ENCODE measurements at places on chromosomes 3 and 15.

- DNase-seq = no peak
These were observed 19.0 kb upstream of the PARP14 start for GRCh38 chr3:122661633-122662032.

DNA sequence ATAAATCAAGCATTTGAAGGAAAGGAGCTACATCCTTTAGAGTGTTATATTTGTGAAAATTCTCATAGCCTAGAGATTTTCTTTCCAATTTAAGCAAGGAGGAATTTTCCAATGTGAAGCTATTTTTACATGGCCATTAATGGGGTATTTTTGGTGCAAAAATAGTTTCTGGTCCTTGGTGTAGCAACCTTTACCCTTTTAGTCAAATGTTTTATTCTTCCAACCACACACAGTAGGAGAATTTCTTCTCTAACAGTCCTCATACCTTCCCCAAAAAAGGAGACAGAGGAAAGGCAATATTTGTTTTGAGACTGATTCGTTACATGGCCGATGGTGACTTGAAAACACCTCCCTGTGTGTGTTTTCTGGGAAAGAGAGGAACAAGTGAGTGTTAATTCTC, 261.2 kb downstream of the PTPRG start:
- no peak for DNase-seq

DNA sequence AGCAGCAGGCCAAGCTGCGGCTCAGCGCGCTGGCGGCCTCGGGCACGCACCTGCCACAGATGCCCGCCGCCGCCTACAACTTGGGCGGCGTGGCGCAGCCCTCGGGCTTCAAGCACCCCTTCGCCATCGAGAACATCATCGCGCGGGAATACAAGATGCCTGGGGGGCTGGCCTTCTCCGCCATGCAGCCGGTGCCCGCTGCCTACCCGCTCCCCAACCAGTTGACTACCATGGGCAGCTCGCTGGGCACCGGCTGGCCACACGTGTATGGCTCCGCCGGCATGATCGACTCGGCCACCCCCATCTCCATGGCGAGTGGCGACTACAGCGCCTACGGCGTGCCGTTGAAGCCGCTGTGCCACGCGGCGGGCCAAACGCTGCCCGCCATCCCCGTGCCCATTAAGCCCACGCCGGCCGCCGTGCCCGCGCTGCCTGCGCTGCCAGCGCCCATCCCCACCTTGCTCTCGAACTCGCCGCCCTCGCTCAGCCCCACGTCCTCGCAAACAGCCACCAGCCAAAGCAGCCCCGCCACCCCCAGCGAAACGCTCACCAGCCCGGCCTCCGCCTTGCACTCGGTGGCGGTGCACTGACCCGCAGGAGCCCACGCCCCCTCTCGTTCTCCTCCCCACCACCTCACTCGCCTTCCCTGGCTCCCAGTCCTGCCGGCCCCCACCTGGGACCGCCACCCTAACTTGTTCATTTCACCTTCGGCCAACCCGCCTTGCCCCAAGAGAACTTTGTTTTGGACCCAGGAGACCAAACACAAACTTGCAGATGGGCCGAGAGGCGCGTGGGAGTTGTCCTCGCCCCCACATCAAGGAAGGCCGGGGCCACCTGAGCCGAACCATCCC, 1.5 kb downstream of the FOXB1 start:
- no peak for DNase-seq

GRCh38 chr3:188365988-188366698, 212.2 kb downstream of the LPP start:
- no peak for DNase-seq

DNA sequence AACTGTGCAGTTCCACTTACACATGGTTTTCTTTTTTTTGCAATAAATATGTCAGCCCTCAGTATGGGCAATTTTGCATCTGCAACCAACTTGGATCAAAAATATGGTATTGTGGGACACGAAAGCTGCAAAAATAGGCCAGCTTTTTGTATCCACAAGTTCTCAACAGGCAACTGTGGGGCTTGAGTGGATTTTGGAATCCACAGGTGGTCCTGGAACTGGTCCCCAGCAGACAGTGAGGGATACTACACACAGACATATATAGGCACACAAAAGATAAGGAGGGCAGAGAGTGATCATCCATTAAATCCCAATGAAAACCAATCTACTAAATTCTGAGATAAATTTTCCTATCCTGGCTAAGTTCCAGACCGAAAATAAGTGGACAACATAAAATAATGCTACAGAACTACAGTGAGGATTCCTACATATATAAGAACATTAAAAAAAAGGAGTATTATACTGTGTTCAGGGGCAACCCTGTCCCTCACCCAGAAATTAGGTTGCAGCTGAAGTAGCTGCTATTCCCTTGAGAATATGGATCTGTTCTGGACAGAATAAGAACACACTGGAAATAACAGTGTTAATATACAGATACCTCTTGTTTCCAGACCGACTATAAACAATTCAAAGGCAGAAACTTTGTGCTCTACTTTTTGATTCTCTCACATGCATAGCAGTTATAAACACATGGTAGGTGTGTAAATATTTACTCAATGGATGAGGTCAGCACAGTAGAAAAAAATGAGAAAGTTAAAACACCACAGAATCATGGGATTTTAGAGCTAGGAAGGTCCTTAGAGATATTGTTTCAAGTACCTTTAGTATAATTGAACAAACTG, 25.4 kb downstream of the DENND4A start:
- no peak for DNase-seq

Data from central memory CD8-positive, alpha-beta T cell (primary cell).